ENCODE measurements at places on chromosomes 11 and 22.

- no peak for DNase-seq
Measured at GRCh38 chr11:61056981-61057380, 45.3 kb upstream of the CD5 start.

- no peak for DNase-seq
Measured at GRCh38 chr22:49322231-49322630, 505.4 kb downstream of the BRD1 start.

DNA sequence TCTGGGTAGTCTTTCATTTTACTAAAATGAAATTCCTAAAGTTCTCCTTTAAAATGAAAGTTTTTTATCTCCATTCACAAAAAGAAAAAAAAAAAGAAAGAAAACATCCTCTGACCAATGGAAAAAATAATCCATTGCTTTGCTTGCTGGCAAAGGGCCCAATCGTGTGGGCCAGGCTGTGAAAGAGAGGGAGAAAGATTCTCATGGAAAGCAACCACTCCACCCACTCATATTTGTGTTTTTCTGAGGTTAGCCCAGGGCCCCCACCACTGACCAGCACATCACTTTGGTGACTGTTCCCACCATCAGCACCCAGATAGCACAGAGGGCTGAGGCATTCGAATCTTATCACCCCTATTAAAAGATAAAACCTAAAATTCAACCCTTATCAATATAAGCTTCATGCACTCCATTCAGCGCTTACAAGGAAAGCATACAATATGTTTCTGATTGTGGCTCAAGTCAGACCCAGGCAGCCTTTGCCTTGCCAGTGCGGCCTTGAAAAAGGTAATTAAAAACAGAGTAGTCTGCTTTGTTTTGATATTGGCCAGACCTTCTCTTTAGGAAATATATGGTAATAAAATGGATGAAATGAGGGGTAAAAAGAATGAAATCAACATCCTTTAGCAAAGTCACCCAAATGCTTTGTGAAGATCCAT lies 192.8 kb downstream of the ETS1 start:
- no peak for DNase-seq

DNA sequence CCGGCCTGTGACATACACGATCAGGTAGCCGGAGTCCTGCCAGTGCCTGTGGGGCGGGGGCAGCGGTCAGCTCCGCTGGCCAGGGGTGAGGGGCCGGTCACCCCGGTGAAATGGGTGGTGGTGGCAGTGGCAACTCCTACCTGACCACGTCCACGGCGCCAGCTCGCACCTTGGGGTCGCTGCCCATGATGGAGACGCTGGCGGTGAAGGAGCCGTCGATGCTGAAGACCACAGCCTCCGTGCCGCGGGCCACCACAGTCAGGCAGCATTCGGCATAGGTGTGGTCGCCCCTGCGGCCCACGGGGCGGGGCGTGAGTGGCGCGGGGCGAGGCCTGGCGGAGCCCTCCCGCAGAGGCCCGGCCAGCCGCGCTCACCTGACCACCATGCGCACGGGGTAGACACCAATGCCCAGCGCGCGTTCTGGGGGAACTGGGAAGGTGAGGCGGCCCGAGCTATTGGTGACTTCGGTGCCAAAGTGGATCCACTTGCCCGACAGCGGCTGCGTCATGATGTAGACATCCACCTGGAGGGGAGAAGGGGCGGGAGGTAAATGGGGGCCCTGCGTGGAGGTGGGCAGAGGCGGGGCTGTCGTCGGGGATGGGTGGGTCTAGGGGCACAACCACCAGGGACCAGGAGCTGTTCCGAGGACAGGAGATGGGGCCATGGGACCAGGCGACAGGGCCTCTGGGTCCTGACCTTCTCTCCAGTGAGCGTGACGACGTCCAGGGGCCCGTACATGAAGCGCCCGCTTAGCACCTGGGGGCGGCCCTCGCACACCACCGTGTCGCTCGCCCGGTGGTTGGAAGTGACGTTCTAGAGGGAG lies 10.9 kb downstream of the AIP start:
- no peak for DNase-seq

DNA sequence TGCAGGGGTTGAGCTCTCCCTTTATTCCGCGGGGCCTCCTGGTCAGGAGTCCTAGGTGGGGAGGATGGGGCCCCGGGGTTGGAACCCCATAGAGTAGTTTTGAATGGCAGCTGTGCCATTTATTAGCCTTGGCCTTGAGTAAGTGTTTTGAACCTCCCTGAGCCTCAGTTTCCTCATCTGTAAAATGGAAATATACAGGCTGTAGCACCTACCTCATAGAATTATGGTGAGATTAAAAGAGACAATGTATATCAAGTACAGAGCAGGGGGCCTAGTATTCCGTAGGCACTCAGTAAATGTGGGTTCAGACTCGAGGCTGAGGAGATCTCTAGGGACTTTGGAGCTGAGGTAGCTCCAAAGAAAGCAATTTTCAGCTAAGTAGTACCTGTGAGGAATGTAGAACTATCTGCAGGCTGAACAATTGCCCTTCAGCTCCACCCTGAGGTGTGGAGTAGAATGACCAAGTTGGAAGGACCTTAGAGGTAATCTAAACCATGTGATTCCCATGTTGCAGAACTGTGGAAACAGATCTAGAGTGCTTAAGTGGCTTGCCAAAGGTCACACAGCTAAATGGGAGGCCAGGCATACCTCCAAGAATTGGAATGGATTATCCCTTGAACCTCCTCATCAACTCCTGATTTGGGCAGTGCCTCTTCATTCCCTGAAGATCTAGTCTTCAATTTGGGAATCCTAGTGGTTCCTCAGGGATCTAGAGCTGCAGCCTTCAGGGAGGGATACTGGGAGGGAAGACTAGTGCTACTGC lies 682 bp downstream of the PGAP2 start:
- DNase-seq: peak; percentile 79

- DNase-seq: no peak
Measured at GRCh38 chr11:2868506-2869133, 17.0 kb downstream of the CDKN1C start.

DNA sequence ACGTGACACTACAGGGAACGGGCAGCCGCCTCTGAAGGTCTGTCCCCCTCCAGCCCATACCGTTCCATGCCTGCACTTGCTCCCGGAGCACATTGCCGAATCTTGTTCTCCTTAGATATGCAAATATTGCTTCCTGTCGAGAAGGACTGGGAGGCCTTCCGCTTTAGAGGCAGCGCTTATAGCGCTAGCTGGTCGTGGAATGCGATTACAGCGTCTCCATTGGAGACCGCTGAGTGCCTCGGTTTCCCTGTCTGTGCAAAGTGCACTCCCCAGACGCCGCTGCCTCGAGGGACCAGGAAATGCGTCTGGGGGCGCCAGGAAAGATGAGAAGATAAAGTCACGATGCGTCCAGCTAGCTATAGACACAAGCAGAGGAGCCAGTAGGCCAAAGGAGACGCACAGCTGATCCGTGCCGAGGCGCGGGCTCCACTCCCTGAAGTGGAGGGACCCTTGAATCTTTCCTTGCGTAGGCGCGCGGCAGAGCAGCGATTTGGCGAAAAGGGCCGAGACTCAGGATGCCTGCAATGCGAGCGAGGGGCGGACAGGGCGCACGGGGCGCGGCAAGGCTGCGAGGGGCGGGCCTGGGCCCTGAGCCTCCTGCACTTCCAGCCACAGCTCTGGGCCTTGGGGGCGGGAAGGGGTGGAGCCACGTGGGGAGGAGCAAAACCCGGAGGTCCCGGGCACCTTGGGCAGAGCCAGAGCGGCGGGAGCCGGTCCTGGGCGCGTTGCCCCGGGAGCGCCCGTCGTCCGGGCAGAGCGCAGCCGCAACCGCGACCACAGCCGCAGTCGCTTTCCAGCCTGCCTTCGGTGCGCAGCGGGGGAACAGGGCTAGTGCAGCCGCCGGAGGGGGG lies at the start of gene RASSF10:
Gene RASSF10 (plus strand): TSS at position 692 of the 851 bp plus-strand sequence. CDS start 261 bp downstream, outside the sequence.
- peak; percentile 81 for DNase-seq

DNA sequence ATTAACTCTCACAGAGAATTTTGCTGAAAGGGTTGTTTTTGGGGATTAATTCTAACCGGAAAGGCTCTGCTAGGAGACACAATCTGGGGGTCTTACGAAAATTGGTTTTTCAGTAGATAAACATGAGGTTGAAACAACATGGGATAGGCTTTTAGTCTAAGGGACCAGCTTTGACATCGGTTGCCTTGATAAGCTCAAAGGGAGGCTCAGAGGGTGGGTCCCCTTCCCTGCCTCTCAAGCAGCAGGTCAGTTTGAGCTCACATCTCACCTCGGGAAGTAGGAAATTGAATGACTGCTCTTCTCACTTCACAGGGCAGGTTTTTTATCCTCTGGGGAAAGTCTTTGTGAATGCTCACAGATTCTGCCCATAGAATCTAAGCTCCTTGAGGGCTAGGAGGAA lies 70.2 kb upstream of the KIRREL3 start:
- DNase-seq: no peak

GRCh38 chr22:35938226-35938625 lies 90.4 kb downstream of the RBFOX2 start:
- DNase-seq: no peak

GRCh38 chr11:67642173-67643120 lies 2.9 kb upstream of the TBX10 start:
- no peak for DNase-seq

- no peak for DNase-seq
Measured at GRCh38 chr11:8796941-8797340, 114.0 kb upstream of the AKIP1 start.

- DNase-seq: no peak
Measured at GRCh38 chr11:60810569-60810968, 25.4 kb downstream of the MS4A10 start.

- no peak for DNase-seq
Measured at GRCh38 chr11:12853652-12854296, 155.3 kb upstream of the RASSF10 start.

DNA sequence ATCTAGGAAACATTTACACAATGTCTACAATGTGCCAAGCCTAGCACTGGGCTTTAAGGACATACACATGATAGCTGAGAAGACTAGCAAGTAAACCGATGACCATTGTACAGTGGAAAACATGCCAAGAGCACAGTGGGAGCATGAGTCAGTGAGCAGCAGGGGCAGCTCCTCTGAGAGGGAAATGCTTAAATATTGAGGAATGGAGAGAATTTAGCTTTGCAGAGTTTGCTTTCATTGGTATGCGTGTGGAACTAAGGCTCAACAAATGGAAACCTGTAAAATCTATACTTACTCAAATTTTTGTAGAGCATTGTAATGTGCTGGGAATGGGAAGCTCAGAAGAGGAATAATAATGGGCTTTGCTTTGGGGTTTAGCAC lies 282.3 kb downstream of the ST3GAL4 start:
- no peak for DNase-seq

DNA sequence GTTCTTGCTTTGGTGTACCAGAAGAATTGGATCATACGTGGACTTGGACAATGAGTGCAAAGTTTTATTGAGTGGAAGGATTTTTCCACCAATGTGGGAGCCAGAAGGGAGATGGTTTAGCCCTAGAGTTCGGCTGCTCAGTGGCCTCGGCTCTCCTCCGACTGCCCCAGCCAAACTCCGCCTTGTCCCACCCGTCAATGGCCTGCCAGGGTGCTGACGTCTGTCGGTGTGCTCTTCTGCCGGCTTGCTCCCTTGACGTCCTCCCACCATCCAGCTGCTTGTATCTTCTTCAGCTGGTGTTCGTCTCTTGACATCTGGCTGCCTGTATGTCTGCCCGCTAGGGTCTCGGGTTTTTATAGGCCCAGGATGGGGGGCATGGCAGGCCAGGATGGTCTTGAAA lies 154.8 kb downstream of the APOL5 start:
- DNase-seq: no peak

DNA sequence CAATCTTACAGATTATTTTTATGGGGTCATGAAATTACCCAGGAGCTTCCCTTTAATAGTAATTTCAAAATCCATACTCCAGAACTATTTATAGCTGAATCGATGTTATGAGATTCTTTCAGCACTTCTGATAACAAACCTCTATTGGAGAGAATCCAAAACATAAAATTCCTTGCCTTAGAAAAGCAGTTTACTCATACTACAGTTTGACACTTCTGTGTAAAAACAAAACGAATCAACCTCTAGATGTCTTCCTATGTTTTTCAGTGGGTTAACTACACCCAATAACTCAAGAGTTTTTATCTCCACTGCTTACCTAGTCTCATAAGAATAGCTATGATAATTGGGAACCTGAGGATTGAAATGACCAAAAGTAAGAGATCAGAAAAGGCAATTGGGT lies 35.6 kb downstream of the KIF18A start:
- DNase-seq: no peak

- no peak for DNase-seq
Measured at GRCh38 chr11:63884196-63884932, 32.6 kb downstream of the RCOR2 start.

- DNase-seq: no peak
Measured at GRCh38 chr22:47041271-47042115, 279.0 kb downstream of the TBC1D22A start.

- no peak for DNase-seq
Measured at GRCh38 chr11:56923116-56923515, 65.6 kb upstream of the OR5AK2 start.

- DNase-seq: no peak
Measured at GRCh38 chr22:41917375-41917902, 2.6 kb upstream of the SHISA8 start.

GRCh38 chr22:46090631-46091201 lies 59.6 kb upstream of the PPARA start:
- DNase-seq: no peak

GRCh38 chr11:114326151-114326550 lies 30.0 kb downstream of the NNMT start:
- no peak for DNase-seq

GRCh38 chr11:115222863-115223530 lies 281.2 kb downstream of the CADM1 start:
- no peak for DNase-seq

- no peak for DNase-seq
Measured at GRCh38 chr22:24483976-24484545, 11.1 kb upstream of the UPB1 start.

DNA sequence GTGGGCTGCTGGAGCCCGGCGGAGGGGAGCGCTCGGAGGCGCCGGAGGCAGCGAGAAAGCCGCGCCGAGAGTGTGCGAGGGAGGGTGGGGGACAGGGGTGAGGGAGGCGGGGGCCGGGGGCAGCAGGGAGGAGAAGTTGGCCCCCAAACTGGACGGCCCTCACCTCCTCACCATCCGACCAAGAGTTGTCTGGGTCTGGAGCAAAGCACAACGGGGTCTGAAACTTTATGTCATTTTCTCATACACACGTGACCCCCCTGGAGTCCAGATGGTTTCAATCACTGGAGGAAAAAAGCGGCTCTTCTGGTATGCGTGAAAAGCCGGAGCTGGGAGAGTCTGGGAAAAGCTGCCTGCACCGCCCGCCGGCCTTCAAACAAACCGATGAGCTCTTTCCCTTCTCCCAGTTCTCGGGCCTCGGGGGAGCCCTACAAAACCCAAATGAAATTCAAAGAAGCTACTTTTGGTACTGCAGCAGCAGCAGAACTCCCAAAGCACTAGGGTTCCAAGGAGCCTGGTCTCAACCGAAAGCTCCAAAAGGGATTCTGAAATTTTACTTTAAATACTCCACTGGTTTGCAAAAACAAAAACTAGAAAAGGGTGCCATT lies 39.7 kb upstream of the AKIP1 start:
- peak; percentile 66 for DNase-seq

- DNase-seq: no peak
Measured at GRCh38 chr11:102147015-102147414, 36.8 kb downstream of the YAP1 start.

- no peak for DNase-seq
Measured at GRCh38 chr11:45048313-45048841, 97.7 kb upstream of the TP53I11 start.

All from RWPE1 (cell line).